ENCODE measurements at places on chromosomes 2 and 18.

GRCh38 chr2:70091816-70092215, 4.5 kb downstream of the PCBP1 start:
- DNase-seq = no peak

DNA sequence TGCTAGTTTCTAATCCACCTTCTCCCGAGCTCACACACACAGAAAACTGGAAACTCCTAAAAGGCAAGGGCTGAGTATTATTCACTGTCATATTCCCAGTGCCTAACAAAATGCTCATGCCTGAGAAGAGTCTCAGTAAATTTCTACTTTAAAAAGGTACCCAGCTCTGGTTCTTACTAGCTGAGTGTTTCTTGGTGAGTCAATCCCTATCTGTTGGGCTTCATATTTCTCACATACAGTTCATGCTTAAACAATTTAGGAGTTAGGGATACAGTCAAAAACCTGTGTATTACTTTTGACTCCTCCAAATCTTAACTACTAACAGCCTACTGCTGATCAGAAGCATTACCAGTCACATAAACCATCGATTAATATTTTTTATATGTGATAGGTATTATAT, 204.9 kb downstream of the EN1 start:
- no peak for DNase-seq

DNA sequence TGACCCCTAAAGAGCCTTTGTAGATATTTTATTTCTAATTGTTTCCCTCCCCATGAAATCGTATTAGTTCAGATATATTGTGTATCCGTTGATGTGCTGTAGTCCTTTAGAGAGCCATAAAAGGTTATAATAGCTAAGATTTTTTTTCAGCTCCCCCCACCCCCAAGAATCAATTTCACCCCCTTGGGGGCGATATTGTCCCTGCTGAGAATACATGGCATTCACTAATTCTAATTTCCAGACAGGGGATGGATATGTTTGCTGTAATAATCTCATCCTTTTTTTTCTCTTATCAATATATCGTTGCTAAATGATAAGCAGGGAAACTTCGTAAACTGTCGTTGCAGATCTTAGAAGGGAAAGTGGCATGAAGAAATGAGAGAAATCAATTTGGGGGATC, 530.7 kb downstream of the TMEM182 start:
- DNase-seq = no peak

DNA sequence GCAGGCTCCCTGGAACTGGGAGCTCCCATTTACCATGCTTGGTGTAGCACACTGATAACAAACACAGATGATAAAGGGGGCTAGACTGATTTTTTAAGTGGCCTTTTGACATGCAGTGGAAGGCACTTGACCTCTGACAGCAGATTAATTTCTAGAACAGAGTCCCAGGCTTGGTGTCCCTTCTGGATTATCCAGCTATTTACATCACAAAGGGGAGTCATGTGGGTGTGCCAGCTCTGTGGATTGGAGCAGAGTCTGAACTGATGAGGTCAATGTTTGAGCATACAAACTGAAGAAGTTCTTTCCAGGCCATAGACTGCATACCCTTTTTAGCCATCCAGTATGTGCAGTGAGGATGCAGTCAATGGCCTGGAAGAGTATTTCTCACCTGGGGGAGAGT, 31.5 kb upstream of the SIX2 start:
- DNase-seq = no peak

Measured in kidney (tissue), 22 donors.